CMK (cell line): ENCODE measurements at places on chromosomes 3 and 15.
A peak's percentile ranks its signal among the peaks of the same experiment; 100 is the strongest.

DNA sequence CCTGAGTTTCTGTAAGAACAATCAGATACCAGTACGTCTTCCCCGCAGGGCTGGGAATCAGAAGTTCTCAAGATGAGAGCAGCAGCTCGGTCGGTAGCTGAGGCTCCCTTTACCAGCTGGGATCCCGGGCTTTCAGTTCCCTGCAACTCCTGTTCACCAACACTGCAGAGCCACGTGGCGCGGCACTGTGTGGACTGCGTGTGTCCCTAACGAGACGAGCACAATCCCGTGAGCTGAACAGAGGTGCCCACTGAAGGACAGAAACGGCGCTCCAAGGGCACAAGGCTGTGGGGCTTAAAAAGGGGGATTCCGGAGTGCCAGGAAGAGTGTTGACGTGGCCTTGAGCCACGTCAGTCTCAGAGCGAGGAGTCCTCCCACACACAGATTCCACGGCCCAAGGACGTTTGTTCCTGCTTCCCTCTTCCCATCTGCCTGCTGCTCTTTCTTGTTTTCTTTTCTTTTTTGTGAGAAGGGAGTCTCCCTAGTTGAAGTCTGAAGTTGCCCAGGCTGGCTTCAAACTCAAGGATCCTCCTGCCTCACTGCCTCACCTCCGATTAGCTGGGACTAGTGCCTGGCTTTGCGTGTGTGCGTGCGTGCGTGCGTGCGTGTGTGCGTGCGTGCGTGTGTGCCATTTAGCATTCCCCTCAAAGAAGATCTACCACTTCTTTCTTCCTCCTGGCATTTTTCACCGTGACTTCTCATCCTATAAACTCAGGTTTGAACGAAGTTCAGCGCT is 37.1 kb upstream of the RPL35A start:
- DNase-seq: no peak

DNA sequence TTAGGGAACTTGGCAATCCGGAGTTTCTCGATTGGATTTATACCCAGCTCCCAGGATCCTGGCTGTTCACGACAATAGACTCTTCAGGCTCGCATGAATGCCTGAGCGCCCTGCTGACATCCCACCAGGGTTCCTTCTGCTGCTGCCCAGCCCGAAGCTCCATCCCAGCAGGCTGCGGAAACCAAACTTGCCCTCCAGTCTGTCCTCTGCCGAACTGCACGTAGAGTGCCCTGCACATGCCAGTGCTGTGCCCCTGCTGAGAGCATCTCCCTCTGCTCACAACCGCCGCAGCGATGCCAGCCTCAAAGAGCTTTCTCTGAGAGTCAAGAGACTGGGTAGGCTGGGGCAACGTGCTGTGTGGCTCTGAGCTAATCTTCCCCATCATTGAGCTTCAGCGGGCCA is 6.9 kb downstream of the ADAMTS7 start:
- DNase-seq: no peak

- no peak for DNase-seq
Observed at GRCh38 chr3:38165722-38166387, 518 bp downstream of the OXSR1 start.

DNA sequence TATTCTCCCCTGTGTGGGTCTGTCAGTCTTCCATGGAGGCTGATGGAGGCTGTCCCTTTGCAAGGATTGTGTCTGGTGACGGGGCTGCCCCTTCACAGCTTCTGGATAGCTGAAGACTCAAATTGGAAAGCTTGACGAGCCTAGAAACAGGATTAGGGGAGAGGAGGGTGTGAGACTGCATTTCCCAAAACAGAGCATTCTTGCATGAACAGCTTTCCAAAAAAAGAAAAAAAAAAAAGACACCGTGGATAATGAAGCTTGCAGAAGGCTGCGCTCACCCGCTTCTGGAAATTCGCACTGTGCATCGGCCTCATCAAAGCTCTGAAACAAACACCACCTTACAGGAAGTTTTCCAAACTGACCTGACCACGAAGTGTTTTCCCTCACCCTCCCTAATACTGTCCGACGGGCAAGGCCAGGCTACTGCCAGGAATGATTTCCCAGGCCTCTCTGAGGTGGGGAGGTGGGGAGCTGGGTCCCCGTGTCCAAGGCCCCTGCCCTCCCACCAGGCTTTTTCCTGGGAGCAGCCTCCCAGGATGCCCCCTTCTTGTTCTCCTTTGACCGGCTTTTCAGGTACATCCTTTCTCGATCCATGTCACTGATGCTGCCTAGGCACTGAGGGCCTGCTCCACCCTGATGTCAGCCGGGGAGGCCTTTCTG is 24.9 kb upstream of the MUC4 start:
- no peak for DNase-seq

GRCh38 chr3:108412121-108412750 is 98.2 kb downstream of the MYH15 start:
- no peak for DNase-seq

DNA sequence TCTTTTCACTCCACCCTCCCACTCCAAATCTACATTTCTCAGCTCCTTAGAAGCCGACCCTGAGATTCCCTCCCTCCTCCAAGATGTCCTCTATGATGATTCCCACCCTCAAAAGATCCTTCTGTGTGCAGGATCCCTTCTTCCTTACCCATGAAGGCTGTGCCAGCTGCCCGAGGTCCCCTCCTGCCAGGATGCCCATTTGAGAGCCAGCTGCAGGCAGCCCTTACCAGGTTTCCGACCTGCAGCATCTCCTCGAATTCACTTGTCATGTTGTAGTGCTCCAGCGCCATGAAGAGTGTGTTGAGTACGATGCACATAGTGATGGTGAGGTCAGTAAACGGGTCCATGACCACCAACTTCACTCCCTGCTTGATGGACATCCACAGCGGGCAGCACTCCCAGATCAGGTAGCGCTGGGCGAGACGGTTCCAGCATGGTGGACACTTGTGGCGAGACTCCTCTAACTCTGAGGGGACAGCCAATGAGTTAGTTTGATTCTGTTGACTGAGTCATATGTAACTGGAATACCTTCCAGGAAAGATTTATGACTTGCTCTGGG is 51.9 kb downstream of the SCN5A start:
- DNase-seq: no peak

- peak; percentile 75 for DNase-seq
Observed at GRCh38 chr15:88904624-88905327, 8.4 kb downstream of the MFGE8 start.

DNA sequence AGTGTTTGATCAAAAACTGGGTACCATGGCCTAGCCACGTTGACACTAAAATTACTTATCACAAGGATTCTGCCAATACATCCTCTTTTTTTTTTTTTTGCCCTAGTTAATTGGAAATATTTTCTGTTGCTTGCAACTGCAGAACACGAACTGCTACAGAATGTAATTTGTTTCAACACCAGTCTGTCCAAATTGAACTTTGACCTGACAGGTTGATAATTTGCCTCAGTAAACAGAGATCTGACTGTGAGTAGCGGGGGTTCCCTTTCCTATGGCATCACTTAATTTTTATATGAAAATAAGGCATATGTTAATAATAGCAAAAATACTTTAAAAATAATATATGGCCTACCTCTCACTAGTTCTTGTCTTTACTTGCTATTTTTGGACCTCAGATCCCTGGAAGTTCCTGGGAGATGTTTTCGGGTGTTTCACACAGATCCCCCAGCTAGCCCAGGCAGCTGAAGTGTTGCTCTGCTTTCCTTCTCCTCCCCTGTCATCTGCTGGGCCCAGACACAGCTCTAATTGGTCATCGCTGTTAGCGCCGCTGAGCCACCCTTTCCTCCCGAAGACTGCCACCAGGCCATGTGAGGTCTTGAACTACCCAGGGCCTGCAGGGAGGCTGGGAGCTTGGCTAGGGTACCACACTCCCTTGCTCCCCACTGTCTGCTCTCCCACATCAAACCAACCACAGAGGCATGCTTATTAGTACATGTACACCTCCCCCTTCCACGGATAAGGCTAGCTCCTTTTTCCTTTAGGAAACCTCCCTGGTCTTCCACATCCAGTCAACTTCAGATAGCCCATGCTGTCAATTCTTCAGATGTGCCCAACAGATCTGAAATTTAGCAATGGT is 89.8 kb upstream of the RNF7 start:
- DNase-seq: no peak
